HL-60 (cell line): ENCODE measurements at places on chromosomes 7 and 10.
A peak's percentile ranks its signal among the peaks of the same experiment; 100 is the strongest.

GRCh38 chr7:120628251-120628650 is 229.7 kb downstream of the TSPAN12 start:
- no peak for DNase-seq

DNA sequence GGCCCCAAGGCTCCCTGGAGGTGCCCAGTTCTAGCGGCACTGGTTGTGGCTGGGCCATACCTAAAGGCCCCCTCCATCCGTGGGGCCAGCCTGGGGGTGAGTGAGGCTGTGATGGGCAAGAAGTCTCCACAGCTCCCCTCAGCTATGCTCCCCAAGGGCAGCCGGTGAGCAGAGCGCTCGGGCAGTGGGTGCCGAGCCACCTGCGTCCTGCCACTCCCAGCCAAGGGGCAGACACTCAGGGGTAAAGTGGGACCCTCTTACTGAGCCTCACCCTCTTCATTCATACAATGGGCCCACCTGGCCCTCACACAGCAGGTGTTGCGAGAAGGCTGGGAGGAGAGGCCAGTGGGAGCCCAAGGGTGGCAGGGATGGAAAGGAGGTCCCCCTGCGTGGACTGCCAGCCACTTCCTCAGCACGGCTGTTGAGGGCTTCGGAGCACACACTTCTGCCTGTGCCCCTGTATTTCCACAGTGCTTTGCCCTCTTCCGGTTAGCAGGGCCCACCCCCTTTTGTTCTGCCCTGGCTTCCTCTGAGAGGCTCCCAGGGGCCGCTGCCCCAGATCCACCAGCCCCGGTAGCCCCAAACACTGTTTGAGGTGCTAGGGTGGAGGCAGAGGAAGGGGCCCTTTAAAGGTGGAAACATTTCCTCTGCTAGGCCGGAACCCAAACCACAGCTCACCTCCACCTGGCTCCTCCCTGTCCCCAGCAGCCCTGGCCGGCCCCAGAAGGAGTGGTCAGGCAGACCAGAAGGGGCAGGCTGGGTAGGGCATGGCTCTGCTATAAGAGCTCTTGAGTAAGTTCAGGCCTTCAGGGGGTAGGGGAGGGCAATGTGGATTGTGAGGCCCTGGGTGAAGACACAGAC is 16.4 kb upstream of the C10orf105 start:
- no peak for DNase-seq

GRCh38 chr10:99341860-99342490 is 12.8 kb downstream of the CNNM1 start:
- no peak for DNase-seq

DNA sequence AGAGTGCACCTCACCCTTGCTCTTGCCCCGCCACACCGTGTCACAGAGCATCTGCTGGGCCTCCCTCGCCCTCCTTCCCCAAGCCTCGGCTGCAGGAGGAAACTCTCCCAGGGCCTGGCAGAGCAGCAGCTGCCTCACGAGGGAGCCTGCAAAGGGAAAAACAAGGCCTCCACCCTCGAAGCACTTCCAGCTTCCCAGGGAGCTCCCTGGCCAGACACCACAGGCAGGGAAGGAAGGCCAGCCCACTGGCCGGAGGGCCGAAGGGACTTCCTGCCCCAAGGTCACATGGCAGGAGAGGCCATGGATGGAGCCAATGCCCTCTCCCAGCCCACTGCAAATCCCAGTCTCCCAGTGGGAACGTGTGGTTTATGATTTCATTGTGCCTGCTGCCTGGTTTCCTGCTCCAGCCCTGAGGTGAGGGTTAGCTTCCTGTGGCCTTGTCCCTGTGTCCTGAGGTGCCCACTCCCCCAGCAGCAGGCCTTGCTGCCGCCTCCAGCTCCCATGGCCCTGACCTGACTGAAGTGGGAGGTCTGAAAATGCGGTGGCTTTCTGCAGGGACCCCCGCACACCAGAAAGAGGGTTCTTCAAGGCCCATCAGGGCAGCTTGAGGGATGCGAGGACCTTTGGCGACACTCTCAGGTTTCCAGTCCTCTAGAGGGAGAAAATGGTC is 100.5 kb upstream of the PPIF start:
- DNase-seq, result peak; percentile 33
